H7 (cell line): ENCODE measurements at places on chromosomes 2 and 18. TPM values are rescaled to one million over a fixed set of nuclear protein-coding genes. Genes with fewer than 3 reads are reported as not detected.

Gene MAP3K19
- not detected in 2 replicates for total RNA-seq

Gene TRIB2
- total RNA-seq: 70.4 and 77.3 TPM in 2 replicates

Gene CRYGC
- not detected in 2 replicates for total RNA-seq

Gene C2orf92
- total RNA-seq: 2.5 and 4.2 TPM in 2 replicates

Gene SCTR
- not detected in 2 replicates for total RNA-seq

Gene MTHFD2
- 303 and 311 TPM in 2 replicates for total RNA-seq

Gene HOXD11
- 0.22 TPM in 1 of 2 replicates, not detected in the other for total RNA-seq

Gene LRP1B
- 0.17 and 0.26 TPM in 2 replicates for total RNA-seq

Gene DSG3
- total RNA-seq: not detected in 2 replicates

Gene AGXT
- not detected in 2 replicates for total RNA-seq

Gene DSC3
- 0.73 and 1.2 TPM in 2 replicates for total RNA-seq

Gene CD8A
- not detected in 2 replicates for total RNA-seq

Gene ADRA2B
- 1.6 and 1.9 TPM in 2 replicates for total RNA-seq

Gene SLC4A5
- 0.90 and 1.1 TPM in 2 replicates for total RNA-seq

Gene CHRNG
- not detected in 2 replicates for total RNA-seq

Gene SCN3A
- not detected in 2 replicates for total RNA-seq

Gene CD28
- total RNA-seq: not detected in 2 replicates

Gene TLX2
- total RNA-seq: not detected in 2 replicates

Gene SMYD1
- total RNA-seq: 0.07 and 0.17 TPM in 2 replicates

Gene RESP18
- total RNA-seq: not detected in 2 replicates

Gene LBH
- total RNA-seq: 90.7 and 93.3 TPM in 2 replicates

Gene ALKAL2
- total RNA-seq: 1.1 and 2.6 TPM in 2 replicates

Gene VSNL1
- 32.8 and 34.8 TPM in 2 replicates for total RNA-seq

Gene DRC1
- total RNA-seq: 0.07 TPM in 1 of 2 replicates, not detected in the other

Gene ATOH8
- total RNA-seq: 0.33 and 1.1 TPM in 2 replicates

Gene THUMPD2
- 7.1 and 13.7 TPM in 2 replicates for total RNA-seq

Gene ANKRD30B
- total RNA-seq: not detected in 2 replicates

Gene UGT1A4
- total RNA-seq: 0.07 TPM in 1 of 2 replicates, not detected in the other

Gene FSIP2
- total RNA-seq: 1.9 and 2.6 TPM in 2 replicates

Gene FANCL
- 43.3 and 46.8 TPM in 2 replicates for total RNA-seq

Gene RTP5
- not detected in 2 replicates for total RNA-seq

Gene UPP2
- total RNA-seq: not detected in 2 replicates

Gene AQP4
- total RNA-seq: 0.69 and 1.00 TPM in 2 replicates

Gene FOXI3
- 1.7 and 2.7 TPM in 2 replicates for total RNA-seq

Gene HOXD10
- 0.03 TPM in 1 of 2 replicates, not detected in the other for total RNA-seq

Gene ACADL
- total RNA-seq: not detected in 2 replicates

Gene C2orf72
- total RNA-seq: 0.69 and 1.2 TPM in 2 replicates
